A172 (cell line): ENCODE measurements at places on chromosomes 6 and 20. TPM values are rescaled to one million over a fixed set of nuclear protein-coding genes. Genes with fewer than 3 reads are reported as not detected.
A peak's percentile ranks its signal among the peaks of the same experiment; 100 is the strongest.

GRCh38 chr6:98516206-98516605, 318.2 kb upstream of the POU3F2 start:
- no peak for DNase-seq

GRCh38 chr6:33177552-33178446, 14.5 kb downstream of the COL11A2 start:
- no peak for DNase-seq

DNA sequence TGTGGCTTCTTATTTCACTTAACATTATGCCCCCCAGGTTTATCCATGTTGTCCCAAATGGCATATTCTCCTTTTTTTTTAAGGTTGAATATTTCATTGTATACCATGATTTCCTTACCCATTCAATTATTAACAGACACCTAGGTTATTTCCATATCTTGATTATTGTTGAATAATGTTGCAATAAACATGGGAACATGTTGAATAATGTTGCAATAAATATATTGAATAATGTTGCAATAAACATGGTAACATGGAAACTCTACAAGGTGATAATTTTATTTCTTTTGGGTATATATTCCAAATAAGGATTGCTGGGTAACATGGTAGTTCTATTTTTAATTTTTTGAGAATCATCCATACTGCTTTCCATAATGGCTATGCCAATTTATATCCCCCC, 648.1 kb downstream of the MMUT start:
- DNase-seq: no peak

- no peak for DNase-seq
Measured at GRCh38 chr6:44820321-44820720, 432.8 kb downstream of the CDC5L start.

- peak; percentile 43 for DNase-seq
Measured at GRCh38 chr6:168828800-168829199, 387.8 kb downstream of the SMOC2 start.

DNA sequence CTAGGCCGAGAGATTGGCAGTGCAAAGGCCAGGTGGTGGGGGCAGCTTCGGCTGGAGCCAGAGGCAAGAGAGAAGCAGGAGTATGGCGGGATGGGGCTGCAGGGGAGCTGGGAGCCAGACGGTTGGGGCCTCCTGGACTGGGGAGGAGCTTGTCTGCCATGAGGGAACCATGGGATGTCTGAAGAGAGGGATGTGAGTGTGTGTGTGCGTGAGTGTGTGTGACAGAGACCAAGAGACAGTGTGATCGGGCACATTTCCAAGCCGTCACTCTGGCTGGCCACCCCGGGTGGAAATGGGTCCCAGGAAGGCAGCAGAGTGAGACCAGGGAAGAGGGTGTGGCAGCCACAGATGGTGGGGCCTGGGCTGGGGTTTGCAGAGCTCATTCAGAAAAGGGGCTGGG, 13.8 kb downstream of the PHACTR3 start:
- no peak for DNase-seq

DNA sequence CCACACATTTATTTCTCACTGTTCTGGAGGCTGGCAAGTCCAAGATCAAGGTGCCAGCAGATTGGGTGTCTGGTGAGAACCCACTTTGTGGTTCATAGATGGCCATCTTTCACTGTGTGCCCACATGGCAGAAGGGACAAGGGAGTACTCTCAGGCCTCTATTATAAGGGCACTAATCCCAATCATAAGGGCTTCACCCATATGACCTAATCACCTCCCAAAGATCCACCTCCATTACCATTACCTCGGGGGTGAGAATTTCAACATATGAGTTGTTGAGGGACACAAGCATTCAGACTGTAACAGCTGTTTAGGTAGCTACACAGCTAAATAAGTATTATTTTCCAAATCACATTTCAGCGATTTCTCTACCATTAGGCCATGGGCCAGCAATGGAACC, 2.5 kb upstream of the PRND start:
- DNase-seq: no peak

- no peak for DNase-seq
Measured at GRCh38 chr20:13659288-13659687, 20.6 kb upstream of the TASP1 start.

- no peak for DNase-seq
Measured at GRCh38 chr6:20814494-20814893, 280.2 kb downstream of the CDKAL1 start.

DNA sequence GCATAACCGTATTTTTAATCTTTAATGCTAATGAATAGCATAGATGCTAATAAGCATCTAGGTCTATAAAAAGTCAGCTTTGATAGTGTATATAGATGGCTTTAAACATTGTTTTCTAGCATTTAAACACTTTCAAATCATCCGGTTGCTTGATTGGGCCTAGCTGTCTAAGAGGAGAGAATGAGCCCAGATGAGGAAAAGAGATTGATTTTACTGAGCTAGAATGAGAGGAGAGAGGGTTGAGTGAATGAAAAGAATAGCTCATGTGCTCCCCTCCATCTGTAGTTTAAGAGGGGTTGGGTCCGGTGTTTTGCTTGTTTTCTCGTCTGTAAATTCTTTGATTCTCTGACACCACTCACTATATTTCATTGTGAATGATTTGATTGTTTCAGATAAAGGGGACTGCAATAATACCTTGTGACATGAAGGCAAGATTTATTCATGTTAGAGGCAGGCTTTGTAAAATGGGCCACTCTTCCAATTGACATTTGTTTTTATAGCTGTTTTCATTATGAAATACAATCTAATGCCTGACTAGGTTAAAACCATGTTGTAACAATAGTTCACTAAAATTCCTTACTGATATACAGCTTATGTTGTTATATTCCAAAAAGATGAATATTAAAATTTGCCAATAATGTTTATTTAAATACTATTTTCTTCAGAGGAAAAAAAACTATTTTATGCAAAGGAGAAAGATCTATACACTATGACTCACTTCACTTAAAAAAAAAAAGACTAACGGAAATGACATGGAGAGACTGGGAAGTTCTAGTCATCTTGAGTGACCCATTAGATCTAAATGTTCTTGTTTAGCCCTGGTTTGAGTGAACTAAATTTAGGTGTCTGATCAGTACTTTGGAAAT, 3.2 kb downstream of the PTPN1 start:
- peak; percentile 72 for DNase-seq

- DNase-seq: no peak
Measured at GRCh38 chr6:144776031-144776819, 491.1 kb downstream of the UTRN start.

DNA sequence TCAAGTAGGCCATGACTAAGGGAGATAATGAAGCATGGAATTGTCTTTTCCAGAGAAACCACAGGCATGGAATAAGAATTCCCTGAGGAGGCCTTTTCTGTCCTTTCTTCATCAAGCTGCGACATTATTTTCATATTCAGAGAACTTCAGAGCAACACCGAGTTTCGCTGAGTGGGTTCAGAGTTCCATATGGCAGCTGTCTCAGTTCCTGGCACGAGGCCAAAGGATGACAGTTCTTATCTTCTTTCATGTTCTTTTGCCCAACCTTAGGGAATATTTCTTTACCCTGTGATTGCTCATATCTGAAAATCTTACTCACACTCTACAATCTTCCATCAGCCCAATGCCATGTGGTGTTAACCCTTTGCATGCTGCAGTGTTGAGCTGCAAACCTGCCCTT, 135.3 kb upstream of the BMP2 start:
- no peak for DNase-seq

DNA sequence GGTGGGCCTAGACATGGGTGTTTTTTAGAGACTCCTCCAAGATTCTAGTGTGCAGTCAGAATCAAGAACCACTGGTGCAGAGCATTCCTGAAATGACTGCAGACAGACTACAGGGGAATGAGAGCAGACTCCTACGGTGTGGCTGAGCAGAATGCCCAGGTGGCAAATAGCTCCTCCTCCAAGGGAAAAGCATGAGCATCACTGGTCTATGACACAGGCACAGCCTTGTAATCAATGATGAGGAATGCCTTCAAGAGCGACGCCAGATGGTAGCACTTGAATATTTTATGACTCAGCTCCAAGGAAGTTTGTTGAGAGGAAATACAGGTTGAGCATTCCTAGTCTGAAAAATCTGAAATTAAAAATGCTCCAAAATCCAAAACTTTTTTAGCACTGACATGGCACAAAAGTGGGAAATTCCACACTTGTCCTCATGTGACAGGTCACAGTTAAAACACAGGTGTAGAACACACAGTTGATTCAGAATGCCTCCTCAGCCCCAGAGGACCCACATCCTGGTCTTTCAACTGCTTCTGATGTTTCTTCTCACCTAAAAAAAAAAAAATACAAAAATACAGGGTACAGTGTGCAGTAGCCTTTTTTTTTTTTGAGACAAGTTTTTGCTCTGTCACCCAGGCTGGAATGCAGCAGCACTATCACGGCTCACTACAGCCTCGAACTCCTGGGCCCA, 10.6 kb upstream of the FAM8A1 start:
- DNase-seq: peak; percentile 94

DNA sequence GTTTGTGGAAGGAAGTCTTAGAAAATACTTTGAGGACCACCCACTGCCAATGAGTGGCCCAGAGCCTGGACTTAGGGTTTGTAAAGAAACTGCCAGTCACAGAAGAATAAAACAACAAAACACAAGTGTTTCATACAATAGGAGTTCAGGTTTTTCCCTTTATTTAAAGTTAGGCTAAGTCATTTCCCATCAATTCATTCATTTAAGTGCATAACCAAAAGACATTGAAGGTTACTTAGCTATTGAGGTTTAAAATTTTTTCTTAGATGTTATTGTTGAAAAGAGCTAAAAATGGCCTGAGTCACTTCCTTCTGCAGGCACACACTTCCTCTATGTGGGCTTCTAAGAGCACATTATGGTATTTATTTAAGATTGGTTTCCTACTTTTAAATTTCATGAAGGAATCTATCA, 54.2 kb downstream of the ARMC2 start:
- peak; percentile 8 for DNase-seq

GRCh38 chr20:38130687-38131587, 34.1 kb downstream of the TGM2 start:
- no peak for DNase-seq

The SLC35D3 gene
- not detected in 2 replicates for total RNA-seq

The MEI4 gene
- not detected in 2 replicates for total RNA-seq

The KLC4 gene
- total RNA-seq: 17.0 and 19.0 TPM in 2 replicates

The MAFB gene
- total RNA-seq: 0.36 and 0.62 TPM in 2 replicates

The RNF144B gene
- total RNA-seq: 0.60 and 1.3 TPM in 2 replicates

The LKAAEAR1 gene
- total RNA-seq: 0.24 TPM in 1 of 2 replicates, not detected in the other

The RAET1G gene
- total RNA-seq: 1.1 and 2.0 TPM in 2 replicates

The PHF20 gene
- 21.9 and 28.9 TPM in 2 replicates for total RNA-seq

The OR2W1 gene
- not detected in 2 replicates for total RNA-seq

The BPIFB2 gene
- not detected in 2 replicates for total RNA-seq

The C6orf120 gene
- 29.5 and 34.2 TPM in 2 replicates for total RNA-seq

The ETV7 gene
- total RNA-seq: 0.24 TPM in 1 of 2 replicates, not detected in the other

The BTBD9 gene
- total RNA-seq: 6.9 and 8.9 TPM in 2 replicates
